NCI-H1436 treated with DMSO at 0.1 percent for 48 hours (cell line): ENCODE measurements at places on chromosomes 2 and 18.
A peak's percentile ranks its signal among the peaks of the same experiment; 100 is the strongest.

- DNase-seq = no peak
Observed at GRCh38 chr18:5097116-5097703, 99.8 kb downstream of the AKAIN1 start.

DNA sequence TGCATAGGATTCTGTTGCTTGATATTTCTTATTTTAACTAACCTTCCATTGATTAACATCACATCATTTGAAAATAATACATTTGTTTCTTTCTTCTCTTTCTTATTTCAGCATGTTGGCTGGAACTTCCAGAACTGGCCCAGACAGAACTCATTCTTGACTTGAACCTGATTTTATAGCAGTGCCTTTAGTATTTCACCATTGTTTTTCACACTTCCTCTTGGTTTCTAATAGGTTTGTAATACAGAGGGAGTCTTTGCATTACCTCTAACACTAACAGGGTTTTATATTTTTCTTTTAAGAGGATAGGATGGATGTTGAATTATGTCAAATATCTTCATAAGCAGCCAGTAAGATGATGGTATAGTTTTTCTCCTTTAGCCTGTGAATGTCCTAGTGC lies 39.2 kb downstream of the SEMA4F start:
- no peak for DNase-seq

- DNase-seq = peak; percentile 15
Observed at GRCh38 chr2:168336786-168337388, 89.5 kb upstream of the STK39 start.

GRCh38 chr18:23853448-23854195 lies 160.9 kb upstream of the TTC39C start:
- DNase-seq = no peak

DNA sequence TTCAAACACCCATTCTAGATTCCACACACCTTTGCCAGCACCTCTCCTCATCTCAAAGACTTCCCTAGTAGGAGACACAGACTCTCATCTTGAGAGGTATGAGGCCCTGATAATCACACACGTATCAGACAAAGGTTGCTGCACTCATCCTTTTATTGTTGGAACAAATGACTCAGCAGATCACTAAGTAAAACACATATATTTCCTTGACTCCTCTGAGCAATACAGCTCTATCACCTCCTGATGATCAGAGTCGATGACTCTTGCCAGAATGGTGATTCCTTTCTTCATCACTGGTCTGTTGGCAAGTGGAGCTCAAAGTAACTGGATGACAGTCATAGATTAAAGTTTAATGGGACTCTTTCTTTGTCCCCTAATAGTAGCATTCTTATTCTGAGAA lies 1049.2 kb upstream of the ZEB2 start:
- no peak for DNase-seq

- DNase-seq = no peak
Observed at GRCh38 chr2:119006441-119006840, 64.4 kb downstream of the MARCO start.

- DNase-seq = no peak
Observed at GRCh38 chr2:203535784-203536585, 884 bp upstream of the RAPH1 start.
